ENCODE measurements at places on chromosomes 7 and 10. TPM values are rescaled to one million over a fixed set of nuclear protein-coding genes. Genes with fewer than 3 reads are reported as not detected.

Gene POLR2J2
- total RNA-seq = 8.2 TPM

Gene SAP25
- not detected for total RNA-seq

Gene HACD1
- total RNA-seq = 130 TPM

Gene CHAT
- not detected for total RNA-seq

Gene CDC14C
- total RNA-seq = not detected

Gene PRSS37
- not detected for total RNA-seq

Gene ASIC3
- total RNA-seq = 0.54 TPM

Gene PTPN20
- not detected for total RNA-seq

Gene PDZD7
- total RNA-seq = 1.4 TPM

Gene CHRM2
- total RNA-seq = 1.2 TPM

DNA sequence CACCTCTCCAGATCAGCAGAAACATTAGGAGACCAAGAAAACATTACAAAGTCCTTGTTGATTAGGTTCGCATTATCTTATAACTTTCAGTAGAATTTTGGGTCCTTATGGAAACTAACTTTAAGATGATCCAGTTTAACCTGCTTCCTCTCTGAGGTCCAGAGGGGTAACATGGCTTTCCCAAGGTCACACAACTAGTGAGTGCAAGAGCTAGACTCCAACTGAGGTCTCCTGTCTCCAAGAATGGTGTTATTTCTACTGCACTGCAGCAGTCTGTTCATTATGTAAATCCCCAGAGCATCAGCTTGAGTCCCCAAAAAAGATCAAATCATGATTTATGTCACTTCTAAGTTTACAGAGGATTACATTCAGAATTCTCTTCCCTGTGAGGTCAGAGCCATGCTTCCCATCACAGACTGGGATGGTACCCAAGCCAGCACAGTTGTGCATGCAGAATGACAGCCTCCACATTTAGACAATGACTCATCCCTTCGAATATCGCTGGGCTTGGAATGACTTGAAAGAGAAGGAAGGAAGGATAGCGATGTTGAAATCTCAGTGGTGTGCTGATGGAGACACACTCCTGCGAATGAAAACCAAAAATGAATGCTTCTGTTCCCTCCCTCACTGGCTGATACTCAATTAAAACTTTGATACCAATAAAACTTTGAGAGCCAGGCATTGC is 163.1 kb upstream of the PLXNA4 start:
- H3K27me3 ChIP-seq = peaks cover 2% of the 10 kb centered on the region
- DNase-seq = peak; percentile 88
- H3K27ac ChIP-seq = peak overlapping the region; percentile 72
- H3K4me1 ChIP-seq = peaks cover 56% of the 10 kb centered on the region
- H3K4me3 ChIP-seq = peak overlapping the region; percentile 24

DNA sequence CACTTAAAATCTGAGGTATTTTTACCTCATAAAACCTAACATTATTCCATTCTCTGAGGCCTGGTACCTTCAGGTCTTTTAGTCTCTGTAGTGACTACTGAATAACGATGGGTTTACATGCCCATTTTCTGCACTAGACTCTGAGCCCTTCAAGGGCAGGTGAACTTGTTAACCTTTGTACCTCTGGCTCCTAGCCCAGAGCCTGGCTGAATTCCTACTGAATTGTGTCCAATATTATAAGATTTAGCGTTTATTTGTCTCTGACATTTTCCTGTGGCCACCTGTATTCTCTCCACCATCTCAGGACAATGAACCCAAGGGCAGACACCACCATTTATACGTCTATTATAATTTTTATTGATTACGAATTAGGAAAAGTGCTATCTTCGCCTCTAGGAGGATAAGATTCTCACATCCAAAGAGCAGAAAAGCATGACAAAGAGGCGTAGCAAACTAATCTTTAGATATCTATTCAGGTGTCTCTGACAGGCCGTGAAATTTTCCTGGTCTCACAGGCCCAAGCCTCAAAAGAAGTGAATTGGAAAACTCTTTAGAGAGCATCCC is 27.9 kb upstream of the HNRNPH3 start:
- H3K36me3 ChIP-seq = no peaks in the 10 kb centered on the region
- H3K27me3 ChIP-seq = no peaks in the 10 kb centered on the region

DNA sequence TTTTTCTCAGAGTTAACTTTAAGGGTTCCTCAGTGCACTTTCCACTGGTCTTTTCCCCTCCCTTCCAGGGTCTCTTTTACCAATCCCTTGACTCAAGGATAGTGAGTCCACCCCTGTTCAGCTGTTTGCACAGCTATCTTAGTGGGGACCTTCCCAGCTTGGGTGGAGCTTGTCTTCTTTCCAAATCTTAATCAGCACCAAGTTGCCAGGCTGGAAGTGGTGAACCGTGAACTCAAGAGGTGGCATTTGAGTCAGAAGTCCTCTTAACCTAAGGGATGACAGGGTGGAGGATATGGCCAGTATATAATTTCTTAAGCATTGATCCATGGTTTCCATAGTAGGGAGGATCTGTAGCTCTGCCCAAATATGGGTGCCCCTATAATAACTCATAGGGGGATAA is 25.0 kb downstream of the MAPK8 start:
- H3K4me3 ChIP-seq = no peak overlapping the region
- H3K27me3 ChIP-seq = no peaks in the 10 kb centered on the region
- peaks cover 50% of the 10 kb centered on the region for H3K4me1 ChIP-seq
- no peak overlapping the region for H3K27ac ChIP-seq
- peaks cover 44% of the 10 kb centered on the region for H3K36me3 ChIP-seq

GRCh38 chr10:81027706-81028105 is 490.0 kb downstream of the SH2D4B start:
- DNase-seq = no peak
- no peak overlapping the region for H3K4me3 ChIP-seq
- no peaks in the 10 kb centered on the region for H3K27me3 ChIP-seq
- no peaks in the 10 kb centered on the region for H3K4me1 ChIP-seq
- H3K36me3 ChIP-seq = no peaks in the 10 kb centered on the region

DNA sequence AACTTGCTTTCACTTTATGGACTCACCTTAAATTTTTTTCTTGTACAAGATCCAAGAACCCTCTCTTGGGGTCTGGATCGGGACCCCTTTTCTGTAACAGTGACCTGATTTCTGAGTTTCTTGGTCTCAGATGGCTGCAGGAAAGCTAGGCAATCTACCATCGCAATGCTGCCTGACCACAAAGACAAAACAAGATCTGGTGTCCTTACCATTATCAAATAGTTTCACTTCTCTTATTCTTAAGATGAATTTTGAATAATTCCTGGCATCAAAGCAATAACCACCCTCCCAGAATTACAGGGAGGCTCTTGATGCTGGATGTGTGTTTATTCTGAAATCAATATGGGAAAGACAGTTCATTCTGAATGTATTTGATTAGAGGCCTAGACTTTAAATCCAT is 77.4 kb upstream of the FRMD4A start:
- peaks cover 24% of the 10 kb centered on the region for H3K4me1 ChIP-seq
- no peak overlapping the region for H3K27ac ChIP-seq
- DNase-seq = no peak
- peaks cover 52% of the 10 kb centered on the region for H3K27me3 ChIP-seq
- no peaks in the 10 kb centered on the region for H3K36me3 ChIP-seq

GRCh38 chr10:43371418-43371817 is at the start of gene FXYD4:
Gene FXYD4, plus strand, starts transcription at chr10:43371636. Its CDS starts 2,111 bp downstream, at chr10:43373747.
- no peaks in the 10 kb centered on the region for H3K36me3 ChIP-seq
- H3K4me3 ChIP-seq = no peak within 1 kb of the TSS
- DNase-seq = no peak
- H3K27ac ChIP-seq = no peak within 1 kb of the TSS
- no peaks in the 10 kb centered on the region for H3K4me1 ChIP-seq
- H3K27me3 ChIP-seq = peaks cover 13% of the 10 kb centered on the region

- no peaks in the 10 kb centered on the region for H3K27me3 ChIP-seq
- peak; percentile 33 for DNase-seq
- H3K36me3 ChIP-seq = no peaks in the 10 kb centered on the region
- no peaks in the 10 kb centered on the region for H3K4me1 ChIP-seq
- peak within 1 kb of the TSS; percentile 42 for H3K27ac ChIP-seq
These were observed at the start of gene PAOX for GRCh38 chr10:133379152-133379800. Gene PAOX, plus strand, starts transcription at chr10:133379262. Its CDS starts 55 bp downstream, at chr10:133379317.

- no peaks in the 10 kb centered on the region for H3K36me3 ChIP-seq
- no peak overlapping the region for H3K4me3 ChIP-seq
- no peaks in the 10 kb centered on the region for H3K4me1 ChIP-seq
- H3K27ac ChIP-seq = no peak overlapping the region
- DNase-seq = no peak
These were observed 262.6 kb upstream of the NEBL start for GRCh38 chr10:21159669-21160068.

DNA sequence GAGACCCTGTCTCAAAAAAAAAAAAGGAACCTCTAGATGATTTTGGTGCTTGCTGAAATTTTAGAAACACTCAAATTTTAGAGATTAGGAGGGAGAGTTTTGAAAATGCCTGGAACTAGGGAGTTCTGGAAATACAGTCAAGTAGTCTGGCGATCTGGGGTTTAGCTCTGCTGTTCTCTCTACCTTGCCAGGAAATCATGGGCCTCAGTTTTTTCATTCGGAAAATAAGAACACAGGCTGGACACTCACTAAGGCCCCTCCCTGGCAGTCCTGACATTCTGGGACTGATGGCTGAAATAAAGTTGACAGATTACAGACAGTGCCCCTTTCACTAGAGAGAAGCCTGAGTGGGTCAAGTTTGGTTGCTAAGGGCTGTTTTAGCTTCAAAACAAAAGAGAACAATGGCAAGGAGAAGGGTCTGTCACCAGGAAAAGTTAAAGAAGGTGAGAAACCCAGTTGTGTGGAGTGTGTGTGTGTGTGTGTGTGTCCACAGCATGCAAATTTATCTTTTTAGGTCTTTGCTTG is 25.0 kb upstream of the CALN1 start:
- H3K27me3 ChIP-seq = peaks cover 2% of the 10 kb centered on the region
- no peaks in the 10 kb centered on the region for H3K36me3 ChIP-seq
- no peak overlapping the region for H3K4me3 ChIP-seq
- H3K27ac ChIP-seq = no peak overlapping the region
- no peak for DNase-seq

DNA sequence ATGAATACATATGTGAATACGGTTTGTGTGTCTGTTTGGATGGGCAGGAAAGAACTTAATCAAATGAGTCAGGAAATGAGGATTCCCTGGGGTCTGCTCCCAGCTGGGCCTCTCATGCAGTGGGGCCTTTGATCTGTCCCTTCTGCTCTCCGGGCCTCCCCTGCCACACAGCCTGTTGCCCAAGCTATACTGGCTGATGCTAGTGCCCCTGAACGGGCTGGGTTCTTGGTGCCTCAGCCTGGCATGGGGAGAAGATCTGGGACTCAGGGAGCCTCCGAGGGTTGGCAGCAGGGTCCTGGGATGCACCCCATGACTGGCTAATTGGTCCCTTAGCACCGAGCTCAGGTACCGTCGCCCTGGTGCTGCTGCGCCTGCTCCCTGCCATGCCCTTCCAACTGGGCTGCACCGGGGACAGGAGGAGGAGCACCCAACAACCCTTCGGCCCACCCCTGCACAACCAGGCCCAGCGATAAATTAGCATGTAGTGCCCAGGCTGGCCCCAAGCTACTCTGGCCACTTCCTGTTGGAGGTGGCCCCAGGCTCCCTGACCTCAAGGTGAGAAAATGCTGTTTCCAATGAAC is 59.9 kb upstream of the DUSP5 start:
- no peak for DNase-seq
- no peak overlapping the region for H3K27ac ChIP-seq
- H3K27me3 ChIP-seq = no peaks in the 10 kb centered on the region
- H3K4me3 ChIP-seq = no peak overlapping the region
- peaks cover 6% of the 10 kb centered on the region for H3K36me3 ChIP-seq
- peaks cover 8% of the 10 kb centered on the region for H3K4me1 ChIP-seq

- H3K4me1 ChIP-seq = peaks cover 7% of the 10 kb centered on the region
- no peaks in the 10 kb centered on the region for H3K36me3 ChIP-seq
- DNase-seq = no peak
- no peak overlapping the region for H3K27ac ChIP-seq
- peaks cover 34% of the 10 kb centered on the region for H3K27me3 ChIP-seq
- no peak overlapping the region for H3K4me3 ChIP-seq
These were observed 1.0 kb upstream of the LYZL2 start for GRCh38 chr10:30630571-30630970.

DNA sequence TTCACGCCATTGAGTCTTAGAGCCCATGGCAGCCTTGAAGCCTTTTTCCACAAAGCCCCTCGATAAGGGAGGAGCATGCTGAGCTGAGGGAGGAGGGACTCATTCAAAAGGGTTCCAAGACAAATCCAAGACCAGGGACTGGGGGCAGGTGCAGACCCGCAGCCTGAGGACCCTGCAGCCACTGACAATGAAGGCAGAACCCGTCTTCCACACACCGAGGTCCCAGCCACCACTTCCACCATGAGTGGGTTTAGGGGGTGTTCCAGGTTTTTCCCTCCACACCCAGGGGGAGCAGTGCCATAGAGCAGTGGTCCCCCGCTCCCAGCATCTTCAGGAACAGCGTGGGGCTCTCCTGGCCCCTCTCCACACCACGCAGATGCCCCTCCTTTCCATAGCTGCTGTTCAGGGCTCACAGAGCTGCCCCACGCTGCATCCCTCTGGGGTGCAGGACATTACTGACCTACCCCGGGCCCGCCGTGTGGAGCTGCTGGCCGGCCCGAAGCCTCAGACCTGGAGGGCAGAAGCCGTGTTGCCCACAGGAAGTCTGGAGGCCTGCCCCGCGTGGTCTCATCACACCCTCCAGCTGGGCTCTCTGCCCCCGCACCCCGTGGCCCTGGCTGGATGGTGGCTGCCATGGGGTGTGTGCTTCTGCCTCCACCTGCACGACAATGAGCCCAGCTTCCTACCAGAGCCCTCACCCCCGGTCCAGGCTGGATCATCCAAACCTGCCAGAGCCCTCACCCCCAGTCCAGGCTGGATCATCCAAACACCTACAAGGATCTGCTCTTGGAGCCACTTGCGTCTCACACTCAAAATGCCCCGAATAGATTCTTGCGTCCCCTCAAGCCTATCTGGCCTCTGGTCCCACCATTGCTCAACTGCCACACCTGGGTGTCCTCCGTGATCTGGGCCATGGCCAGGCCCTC is 220.0 kb upstream of the TCERG1L start:
- no peak for DNase-seq
- no peaks in the 10 kb centered on the region for H3K36me3 ChIP-seq
- peaks cover 2% of the 10 kb centered on the region for H3K27me3 ChIP-seq
- no peak overlapping the region for H3K27ac ChIP-seq
- no peak overlapping the region for H3K4me3 ChIP-seq

DNA sequence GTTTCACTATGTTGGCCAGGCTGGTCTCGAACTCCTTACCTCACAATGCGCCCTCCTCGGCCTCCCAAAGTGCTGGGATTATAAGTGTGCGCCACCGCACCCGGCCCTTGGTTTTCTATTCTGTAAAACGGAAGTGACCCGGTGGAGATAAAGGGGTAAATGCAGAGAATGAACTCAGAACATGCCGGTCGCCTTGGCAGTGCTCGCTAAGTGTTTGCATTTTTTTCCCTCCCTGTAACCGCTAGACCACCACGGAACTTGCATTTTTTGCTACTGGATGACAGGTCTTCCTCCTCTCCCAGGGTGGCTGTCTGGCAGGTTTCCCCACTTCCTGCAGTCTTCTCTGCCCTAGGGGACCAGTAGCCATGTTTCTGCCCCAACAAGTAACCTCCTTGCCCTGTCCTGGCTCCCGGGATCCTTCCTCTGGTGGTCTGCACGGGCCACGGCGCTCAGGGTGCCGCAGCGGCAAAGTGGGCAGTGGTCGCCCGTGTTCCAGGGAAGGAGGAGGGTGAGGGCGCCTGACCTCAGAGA is 18.8 kb upstream of the GNA12 start:
- H3K36me3 ChIP-seq = no peaks in the 10 kb centered on the region
- H3K4me1 ChIP-seq = peaks cover 23% of the 10 kb centered on the region
- no peak for DNase-seq
- peaks cover 5% of the 10 kb centered on the region for H3K27me3 ChIP-seq
- 0 out of 2 replicates have a peak overlapping the region, but pooled peaks have one; percentile 90 for H3K4me3 ChIP-seq
- H3K27ac ChIP-seq = peak overlapping the region; percentile 100
